AG09319 (cell line): ENCODE measurements at places on chromosomes 6 and 20.

DNA sequence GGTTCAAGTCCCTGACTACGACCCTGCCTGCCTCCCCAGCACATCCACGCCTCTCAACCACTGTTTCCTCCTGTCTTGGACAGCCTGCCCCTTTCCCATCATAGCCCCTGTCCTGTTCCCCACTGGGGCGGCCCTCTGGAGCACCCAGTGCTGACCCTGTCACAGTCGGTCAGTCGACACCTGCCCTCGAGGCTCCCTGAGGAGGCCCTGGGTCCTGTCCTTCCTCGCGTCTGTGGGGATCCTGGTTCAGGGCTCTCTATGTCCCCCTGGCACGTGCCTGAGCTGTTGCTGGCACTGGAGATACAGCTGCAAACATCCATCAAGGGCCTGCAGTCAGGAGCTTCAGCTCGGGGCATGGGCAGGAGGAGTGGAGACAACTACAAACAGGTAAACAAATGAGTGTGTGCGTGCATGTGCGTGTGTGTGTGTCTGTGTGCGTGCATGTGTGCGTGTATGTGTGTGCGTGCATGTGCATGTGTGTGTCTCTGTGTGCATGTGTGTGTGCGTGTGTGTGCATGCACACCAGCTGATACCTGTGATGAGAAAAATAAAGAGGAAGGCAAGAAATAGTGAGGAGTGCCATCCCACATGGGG is 132.8 kb downstream of the PHACTR3 start:
- DNase-seq = no peak

DNA sequence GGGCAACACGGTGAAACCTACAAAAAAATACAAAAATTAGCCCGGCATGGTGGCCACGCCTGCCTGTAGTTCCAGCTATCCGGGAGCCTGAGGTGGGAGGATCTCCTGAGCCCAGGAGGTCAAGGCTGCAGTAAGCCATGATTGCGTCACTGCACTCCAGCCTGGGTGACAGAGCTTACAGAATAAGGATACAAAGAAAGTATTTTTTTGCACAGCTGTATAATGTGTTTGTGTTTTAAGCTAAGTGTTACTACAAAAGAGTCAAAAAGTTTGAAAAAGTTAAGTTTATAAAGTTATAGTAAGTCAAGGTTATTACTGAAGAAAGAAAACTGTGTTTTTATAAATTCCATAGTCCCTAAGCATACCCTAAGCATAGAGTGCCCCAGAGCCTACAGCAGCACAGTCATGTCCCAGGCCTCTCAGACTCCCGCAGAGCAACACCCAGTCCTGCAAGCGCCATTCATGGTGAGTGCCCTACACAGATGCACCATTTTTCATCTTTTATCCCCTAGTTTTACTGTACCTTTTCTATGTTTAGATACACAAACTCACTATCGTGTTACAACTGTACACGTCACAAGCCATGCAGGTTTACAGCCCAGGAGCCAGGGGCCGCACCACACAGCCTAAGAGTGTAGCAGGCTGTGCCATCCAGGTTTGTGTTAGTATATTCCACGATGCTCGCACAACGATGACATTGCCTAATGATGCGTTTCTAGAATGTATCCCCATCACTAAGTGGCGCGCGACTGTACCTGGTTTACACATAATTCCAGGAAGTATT is 22.4 kb downstream of the TAF4 start:
- no peak for DNase-seq

DNA sequence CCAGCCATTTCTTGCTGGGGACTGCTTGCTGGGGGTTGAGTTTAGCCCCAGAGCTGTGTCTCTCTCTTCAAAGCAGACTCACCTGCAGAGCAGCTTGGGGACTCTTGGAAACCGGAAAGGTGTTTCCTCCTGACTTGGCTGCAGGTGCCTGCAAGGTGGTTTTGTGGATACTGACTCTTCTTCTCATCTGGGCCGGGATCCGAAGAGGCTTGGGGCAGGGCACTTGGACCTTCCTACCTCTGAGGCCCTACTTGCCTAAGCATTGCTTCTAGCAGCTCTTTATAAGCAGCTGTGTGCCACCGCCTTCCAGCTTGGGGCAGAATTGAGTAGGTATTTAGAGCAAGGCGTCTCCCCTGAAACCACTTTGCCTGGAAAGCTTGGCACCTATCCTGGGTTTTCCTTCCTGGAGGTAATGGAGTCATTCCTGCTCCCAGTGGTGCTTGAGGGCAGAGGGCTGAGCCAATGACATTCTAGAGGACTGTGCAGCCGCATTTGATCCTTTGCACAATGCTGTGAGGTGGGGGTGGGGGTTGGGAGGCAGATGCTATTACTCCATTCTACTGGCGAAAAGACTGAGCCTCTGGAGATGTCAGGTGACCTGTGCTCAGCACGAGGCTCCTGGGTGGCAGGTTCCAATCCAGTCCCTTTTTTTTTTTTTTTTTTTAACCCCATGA is 3.4 kb upstream of the CTSZ start:
- DNase-seq = no peak

DNA sequence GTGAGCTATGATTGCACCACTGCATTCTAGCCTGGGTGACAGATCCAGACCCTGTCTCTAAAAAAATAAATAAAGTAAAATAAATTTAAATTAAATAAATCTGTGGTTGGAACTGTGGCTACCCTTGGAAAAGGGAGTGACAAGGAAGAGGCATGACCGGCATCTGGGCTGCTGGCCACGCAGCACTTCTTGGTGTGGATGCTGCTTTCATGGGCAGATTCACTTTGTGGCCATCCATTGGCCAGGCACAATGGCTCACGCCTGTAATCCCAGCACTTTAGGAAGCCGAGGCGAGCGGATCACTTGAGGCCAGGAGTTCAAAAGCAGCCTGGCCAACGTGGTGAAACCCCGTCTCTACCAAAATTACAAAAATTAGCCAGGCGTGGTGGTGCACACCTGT is 16.1 kb downstream of the EBF4 start:
- DNase-seq = no peak

- no peak for DNase-seq
Observed at GRCh38 chr6:71289039-71289801, 609 bp downstream of the OGFRL1 start.

GRCh38 chr20:59728722-59729430 is 124.5 kb downstream of the PHACTR3 start:
- no peak for DNase-seq

DNA sequence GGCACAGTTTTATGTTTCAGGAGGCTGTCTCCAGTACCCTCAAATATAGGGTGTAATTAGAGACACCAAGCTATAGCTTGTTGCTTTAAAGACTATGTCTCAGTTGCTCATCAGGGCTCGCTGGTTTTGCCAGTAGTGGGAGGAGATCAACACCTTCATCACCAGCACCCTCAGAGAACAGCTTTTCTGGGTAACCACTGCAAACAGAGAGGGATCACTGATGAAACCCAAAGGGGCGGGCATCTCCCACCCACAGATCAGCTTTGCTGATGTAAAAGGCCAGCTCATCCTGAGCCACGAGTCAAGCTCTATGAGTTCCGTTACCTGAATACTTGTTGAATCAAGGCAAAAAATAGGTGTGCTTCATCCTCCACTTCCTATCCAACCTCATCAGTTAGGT is 187.7 kb downstream of the AIG1 start:
- no peak for DNase-seq

- peak; percentile 43 for DNase-seq
Observed at GRCh38 chr6:149046822-149047246, 270.7 kb upstream of the TAB2 start.

DNA sequence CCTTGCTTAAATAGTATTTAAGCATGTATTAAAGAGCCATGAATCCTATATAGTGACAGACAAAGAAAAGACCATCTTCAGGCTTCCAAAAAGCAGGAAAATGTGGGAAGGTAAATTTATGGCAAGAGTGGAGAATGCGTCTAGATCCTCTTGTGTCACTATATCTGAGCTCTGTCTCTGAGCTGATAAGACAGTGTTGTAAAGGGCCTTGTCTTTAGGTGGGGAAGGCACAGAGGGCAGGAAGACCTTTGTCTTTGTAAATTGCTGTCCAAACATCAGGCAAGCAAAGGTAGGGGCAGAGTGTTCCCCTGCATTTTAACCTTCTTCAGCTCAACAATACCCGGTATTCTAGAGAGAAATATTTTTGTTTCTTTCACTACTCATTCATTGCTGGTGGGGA is 33.9 kb upstream of the MBOAT1 start:
- DNase-seq = no peak

- DNase-seq = no peak
Observed at GRCh38 chr6:137941995-137942394, 74.9 kb downstream of the TNFAIP3 start.

DNA sequence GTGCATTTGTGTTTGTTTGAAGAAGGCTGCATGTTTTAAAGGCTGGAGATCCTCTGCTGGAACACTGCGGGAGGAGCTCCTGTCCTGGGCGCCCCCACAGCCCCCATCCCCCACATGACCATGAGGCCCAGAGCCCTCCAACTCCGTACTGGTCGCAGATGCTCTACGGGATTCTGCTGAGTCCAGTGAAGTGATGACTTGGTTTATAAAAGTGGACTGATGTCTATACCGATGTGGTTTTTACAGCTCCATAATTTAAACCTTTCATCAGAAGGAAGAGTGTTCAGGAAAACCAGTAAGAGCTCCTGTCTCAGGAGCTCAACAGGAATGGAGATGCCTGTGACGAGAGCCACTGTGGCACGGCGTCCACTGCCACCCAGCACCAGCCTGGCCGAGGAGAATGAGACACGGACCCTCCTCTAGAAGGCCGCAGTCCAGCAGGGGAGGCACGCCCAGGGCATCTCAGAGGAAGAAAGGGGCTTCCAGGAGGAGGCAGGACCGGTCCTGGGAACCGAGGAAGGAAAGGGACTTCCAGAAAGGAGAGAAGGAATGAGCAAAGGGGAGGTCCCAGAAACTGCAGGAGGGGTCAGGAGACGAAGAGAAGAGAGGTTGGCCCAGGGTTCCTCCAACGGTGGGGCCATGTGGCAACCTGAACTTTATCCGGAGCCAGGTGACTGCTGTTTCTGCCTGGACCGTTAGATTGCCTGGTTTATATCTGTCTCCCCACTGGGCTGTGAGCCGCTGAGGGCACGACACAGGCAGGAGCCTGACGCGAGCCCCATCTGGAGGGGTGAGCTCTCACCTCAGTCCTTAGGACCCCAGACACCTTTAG is 26.9 kb downstream of the BFSP1 start:
- DNase-seq = no peak

DNA sequence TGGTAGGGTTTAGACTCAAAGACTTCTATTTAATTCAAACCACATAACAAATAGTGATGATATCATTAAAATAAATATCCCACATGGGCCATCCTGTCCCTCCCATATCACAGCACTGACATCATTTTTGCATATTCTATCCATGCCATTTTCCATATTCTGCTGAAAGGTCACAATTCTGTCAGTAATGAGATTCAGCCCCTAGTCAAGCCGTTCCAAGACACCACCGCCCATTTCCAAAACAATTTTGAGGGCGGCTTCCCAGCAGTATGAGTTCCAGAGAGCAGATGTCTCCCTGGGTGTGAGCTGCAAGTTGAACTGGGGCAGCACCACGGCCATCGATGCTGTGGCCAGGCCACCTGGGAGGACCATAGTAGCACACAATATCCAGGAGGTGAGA is 65.1 kb upstream of the PLEKHG1 start:
- DNase-seq = no peak

DNA sequence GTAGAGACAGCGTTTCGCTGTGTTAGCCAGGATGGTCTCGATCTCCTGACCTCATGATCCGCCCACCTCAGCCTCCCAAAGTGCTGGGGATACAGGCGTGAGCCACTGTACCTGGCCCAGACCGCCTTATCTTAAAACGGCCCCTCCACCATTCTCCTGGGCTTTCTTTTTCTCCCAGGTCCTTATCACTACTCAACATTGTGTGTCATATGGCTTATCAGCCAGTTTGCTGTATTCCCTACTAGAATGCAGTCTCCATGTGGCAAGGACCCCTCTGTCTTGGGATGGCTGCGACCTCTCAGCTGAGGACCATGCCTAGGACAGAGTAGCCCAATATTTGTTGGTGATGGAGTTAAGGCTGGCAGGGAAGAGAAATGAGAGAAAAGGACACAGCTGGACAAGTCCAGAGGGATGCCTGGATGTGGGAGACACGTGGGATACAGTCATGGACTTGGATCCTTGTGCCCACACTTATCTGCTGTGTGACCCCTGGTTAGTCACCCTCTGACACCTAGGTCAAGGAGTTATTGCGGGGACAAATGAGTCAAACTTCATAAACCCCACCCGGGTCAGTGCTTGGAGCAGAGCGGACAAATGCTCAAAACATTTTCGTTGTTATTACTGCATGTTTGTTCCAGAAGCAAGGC is 24.0 kb downstream of the ADA start:
- DNase-seq = no peak

DNA sequence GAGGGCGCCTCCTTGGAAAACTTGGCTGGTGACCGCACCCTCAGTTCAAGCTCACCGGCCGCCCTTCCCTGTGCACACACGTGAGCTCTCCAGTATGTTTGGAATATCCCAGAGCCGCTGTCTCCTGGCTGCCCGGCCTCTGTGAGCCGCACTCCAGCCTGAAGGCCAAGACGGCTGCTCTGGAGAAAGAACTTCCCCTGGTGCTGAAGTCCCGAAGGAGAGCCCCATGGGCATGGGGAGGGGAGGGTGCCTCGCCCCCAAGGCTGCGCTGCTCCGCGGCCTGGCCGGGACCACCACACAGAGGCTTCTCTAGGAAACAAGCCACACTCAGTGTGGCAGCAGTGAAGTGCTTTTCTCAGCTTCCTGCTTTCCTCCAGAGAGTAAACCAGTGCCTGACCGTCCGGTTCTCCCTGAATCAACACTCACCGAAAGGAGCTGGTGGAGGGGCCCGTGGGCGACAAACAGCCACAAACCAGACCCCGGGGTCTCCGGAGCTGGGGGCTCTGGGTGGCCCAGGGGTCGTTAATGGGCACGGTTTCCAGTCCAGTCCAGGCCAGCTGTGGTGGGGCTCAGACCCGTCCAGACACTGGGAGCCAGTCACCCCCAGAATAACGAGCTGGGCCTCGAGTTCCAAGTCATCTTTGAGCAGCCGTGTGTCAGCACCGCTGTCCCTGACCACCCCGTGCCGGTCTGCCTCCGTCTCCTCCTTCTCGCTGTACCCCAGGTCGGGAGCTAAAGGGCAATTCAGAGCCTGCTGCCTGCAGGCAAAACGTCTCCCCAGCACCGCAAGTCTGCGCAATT is 87.4 kb upstream of the BHLHE23 start:
- DNase-seq = no peak

DNA sequence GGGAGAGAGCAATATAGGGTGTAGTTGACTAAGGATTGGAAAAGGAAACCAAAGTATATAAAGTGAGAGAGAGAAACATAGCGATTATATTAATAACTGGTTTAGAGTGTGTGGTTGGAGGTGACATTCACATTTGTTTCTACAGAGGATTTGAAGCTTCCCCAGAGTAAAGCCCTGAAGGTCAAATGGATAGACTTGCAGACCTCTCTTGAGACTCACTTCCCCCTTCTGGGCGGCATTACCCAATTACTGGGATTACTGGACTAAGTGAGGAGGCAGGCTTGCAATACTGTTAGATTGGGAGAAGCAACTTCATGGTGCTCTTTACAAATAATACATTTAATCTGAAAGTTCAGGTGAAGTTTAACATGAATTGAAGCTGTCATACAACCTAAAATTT is 10.7 kb downstream of the FIG4 start:
- no peak for DNase-seq

- DNase-seq = no peak
Observed at GRCh38 chr20:16666272-16666671, 63.6 kb upstream of the SNRPB2 start.

GRCh38 chr6:22025468-22026163 is 271.2 kb downstream of the PRL start:
- no peak for DNase-seq
